ENCODE measurements at places on chromosomes 12 and 14. TPM values are rescaled to one million over a fixed set of nuclear protein-coding genes. Genes with fewer than 3 reads are reported as not detected.

The TMEM119 gene
- 0.11 TPM for total RNA-seq

The SOAT2 gene
- total RNA-seq, result 10.4 TPM

- peaks cover 17% of the 10 kb centered on the region for H3K4me1 ChIP-seq
- DNase-seq, result no peak
- no peak overlapping the region for H3K4me3 ChIP-seq
- no peak overlapping the region for H3K27ac ChIP-seq
- no peaks in the 10 kb centered on the region for H3K36me3 ChIP-seq
These were observed 62.7 kb upstream of the FBRSL1 start for GRCh38 chr12:132427174-132427768.

GRCh38 chr14:71566276-71566675 is 366.0 kb upstream of the RGS6 start:
- H3K27me3 ChIP-seq, result no peaks in the 10 kb centered on the region
- peaks cover 8% of the 10 kb centered on the region for H3K4me1 ChIP-seq
- peak overlapping the region; percentile 41 for H3K4me3 ChIP-seq
- DNase-seq, result no peak

- H3K36me3 ChIP-seq, result no peaks in the 10 kb centered on the region
- H3K4me1 ChIP-seq, result no peaks in the 10 kb centered on the region
- H3K27ac ChIP-seq, result no peak overlapping the region
- DNase-seq, result no peak
These were observed 586.4 kb downstream of the AACS start for GRCh38 chr12:125651625-125652024.

- no peaks in the 10 kb centered on the region for H3K4me1 ChIP-seq
- no peak overlapping the region for H3K4me3 ChIP-seq
- no peak overlapping the region for H3K27ac ChIP-seq
- DNase-seq, result peak; percentile 41
- H3K36me3 ChIP-seq, result peaks cover 5% of the 10 kb centered on the region
These were observed 218.9 kb downstream of the ITPR2 start for GRCh38 chr12:26614011-26614616.

DNA sequence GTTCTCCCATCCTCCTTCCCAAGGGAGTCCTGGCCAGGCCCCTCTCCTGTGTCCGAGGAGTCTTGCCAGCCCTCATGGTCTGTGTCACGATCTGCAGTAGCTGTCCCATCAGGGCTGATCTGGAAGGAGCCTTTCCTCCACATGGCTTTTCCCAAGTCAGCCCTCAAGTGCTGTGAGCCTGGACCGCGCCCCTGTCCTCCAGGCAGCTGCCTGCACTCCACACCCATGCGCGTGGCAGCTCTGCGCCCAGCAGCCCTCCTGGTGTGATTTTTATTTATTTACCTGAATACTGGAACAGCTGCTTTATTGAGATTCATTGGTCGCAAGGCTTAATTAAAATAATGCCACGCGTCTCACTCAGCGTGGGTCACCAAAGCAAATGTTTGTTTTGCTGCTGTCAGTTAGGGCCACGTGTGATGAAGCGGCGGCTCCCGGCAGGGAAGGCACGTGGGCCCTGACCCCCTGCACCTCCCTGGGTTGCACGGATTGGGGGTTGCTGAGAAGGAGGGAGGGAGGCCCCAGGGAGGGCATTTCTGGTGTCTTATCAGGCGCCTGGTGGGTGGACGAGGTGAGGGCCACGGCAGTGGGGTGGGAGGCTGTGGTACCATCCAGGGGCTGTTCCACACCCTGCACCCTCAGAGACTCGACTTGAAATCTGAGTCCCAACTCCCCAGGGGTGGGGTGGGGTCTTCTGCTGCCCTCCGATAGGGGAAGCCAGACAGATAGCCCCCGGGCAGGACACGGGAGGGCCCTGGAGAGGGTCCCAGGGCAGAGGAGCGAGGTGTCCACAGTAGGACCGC is 206.3 kb upstream of the C14orf180 start:
- no peaks in the 10 kb centered on the region for H3K4me1 ChIP-seq
- H3K36me3 ChIP-seq, result no peaks in the 10 kb centered on the region
- H3K27me3 ChIP-seq, result no peaks in the 10 kb centered on the region

GRCh38 chr14:104221071-104221625 is 82.8 kb downstream of the KIF26A start:
- H3K4me3 ChIP-seq, result no peak overlapping the region
- no peak overlapping the region for H3K27ac ChIP-seq
- no peaks in the 10 kb centered on the region for H3K36me3 ChIP-seq
- peak; percentile 23 for DNase-seq
- H3K4me1 ChIP-seq, result peaks cover 1% of the 10 kb centered on the region

DNA sequence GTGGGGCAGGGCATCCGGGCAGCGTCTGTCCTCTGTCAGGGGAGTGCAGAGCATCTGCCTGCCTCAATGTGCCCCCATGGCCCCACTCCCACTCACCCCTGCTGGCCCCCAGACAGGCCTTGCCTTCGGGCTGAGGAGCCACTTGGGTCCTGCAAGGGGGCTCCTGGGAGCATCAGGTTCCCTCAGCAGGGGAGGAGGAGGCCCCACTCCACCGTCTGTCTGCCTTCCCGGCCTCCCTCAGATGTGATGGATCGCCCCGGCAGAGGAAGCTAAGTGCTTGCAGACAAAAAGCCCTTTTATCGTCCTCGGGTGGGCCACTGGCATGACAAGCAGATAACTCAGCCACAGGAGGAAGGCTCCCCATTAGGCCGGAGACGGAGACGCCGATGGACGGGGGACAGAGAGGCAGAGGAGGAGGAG is 35.1 kb downstream of the NCOR2 start:
- no peak for DNase-seq
- H3K4me3 ChIP-seq, result no peak overlapping the region
- peaks cover 5% of the 10 kb centered on the region for H3K4me1 ChIP-seq

Data from activated naive CD8-positive, alpha-beta T cell treated with anti-CD3 and anti-CD28 coated beads, Interleukin-2, amount 10 ng/mL, durations not matched to agents 7 days and 5 days (primary cell).